Right ventricle myocardium superior (tissue), 1 donor: ENCODE measurements at places on chromosomes 7 and 10. TPM values are rescaled to one million over a fixed set of nuclear protein-coding genes. Genes with fewer than 3 reads are reported as not detected.

STEAP2 gene
- total RNA-seq: 10.5 TPM

GRCh38 chr10:68230268-68230667, 1.6 kb downstream of the ATOH7 start:
- no peak for DNase-seq

DNA sequence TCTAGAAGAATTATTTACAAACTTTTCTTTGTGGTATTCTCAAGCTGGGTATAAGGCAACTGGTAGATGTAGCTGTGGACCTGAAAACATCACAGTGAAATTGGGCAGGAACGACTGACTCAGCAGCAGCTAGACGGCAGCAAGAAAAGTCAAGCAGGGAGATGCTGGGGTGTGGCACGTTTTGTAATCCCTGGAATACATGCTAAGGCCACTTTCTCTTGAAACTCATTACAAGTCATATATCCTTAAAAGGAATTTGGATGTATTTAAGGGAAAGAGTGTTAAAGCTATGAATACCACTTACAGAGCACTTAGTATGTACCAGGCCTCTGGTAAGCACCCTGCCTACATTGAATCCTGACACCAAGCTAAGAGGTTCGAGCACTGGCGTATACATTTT, 17.4 kb downstream of the BEND7 start:
- no peak for DNase-seq

GRCh38 chr7:28296571-28297483, 115.5 kb upstream of the CREB5 start:
- DNase-seq: no peak

DNA sequence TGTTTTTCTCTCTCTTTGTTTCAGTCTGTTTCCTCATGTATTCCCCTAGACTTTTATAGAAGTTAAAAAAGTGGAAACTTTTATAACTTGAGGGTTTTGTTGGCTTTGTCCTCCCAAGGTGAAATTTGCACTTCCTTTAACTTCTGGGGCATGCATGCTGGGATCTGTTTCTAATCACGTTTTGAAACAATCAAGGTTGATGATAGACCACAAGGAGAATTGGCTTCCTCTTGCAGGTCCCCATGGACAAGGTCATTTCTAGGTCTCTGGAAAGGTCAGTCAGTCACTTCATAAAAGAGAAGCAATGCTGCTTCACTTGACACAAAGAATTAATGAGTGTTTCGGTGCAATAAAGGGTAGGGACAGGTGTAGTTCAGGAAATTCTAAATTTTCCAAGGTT, 811.8 kb upstream of the CELF2 start:
- DNase-seq: no peak

ZNF487 gene
- total RNA-seq: 2.0 TPM

GRCh38 chr10:123906884-123907652, 15.5 kb upstream of the CPXM2 start:
- no peak for DNase-seq

GRCh38 chr7:48525736-48526732, 354.8 kb downstream of the ABCA13 start:
- no peak for DNase-seq

SSC4D gene
- 0.97 TPM for total RNA-seq

CUX1 gene
- total RNA-seq: 97.4 TPM

DNA sequence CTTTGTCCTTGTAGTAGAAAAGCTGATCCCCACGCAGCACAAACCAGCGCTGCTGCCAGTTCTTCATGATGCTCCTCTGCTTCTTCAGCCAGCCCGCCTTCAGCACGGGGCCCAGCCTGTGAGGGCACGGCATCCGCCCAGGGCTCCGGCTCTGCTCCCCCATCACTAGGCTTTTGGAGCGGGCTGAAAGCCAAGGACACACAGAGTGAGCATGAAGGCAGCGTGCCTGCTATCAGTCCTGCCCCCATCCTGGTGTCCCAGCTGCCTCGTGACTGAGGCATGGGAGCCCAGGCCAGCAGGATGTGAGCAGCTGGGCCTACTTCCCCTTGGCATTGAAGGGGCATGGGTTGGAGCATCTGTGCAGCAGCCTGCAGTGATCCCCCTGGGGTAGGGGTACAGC, 21.9 kb downstream of the ARHGAP22 start:
- DNase-seq: peak; percentile 55

GRCh38 chr7:66301737-66302136, 96.6 kb downstream of the TPST1 start:
- DNase-seq: no peak

- no peak for DNase-seq
Measured at GRCh38 chr7:101201695-101202602, 1.1 kb upstream of the MOGAT3 start.

- no peak for DNase-seq
Measured at GRCh38 chr7:153475239-153475638, 577.0 kb upstream of the DPP6 start.

TMEM176B gene
- 33.4 TPM for total RNA-seq
